Progenitor cell of endocrine pancreas (in vitro differentiated cells): ENCODE measurements at places on chromosomes 2 and 18.

DNA sequence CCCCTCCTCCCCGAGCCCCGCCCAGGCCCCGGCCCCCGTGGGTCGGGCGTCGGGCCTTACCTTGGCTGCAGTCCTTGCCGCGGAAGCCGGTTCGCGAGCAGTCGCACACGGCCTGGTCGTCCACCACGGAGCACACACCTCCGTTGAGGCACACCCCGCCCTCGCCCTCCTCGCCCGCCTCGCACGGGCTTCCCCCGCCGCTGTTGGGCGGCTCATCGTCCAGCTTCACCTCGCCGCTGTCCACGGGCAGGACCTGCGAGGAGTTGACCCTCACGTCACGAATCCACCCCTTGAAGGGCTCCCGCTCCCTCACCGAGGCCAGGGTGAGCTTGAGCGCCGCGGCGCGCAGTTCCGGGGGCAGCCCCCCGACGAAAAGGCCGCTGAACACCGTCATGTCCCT is 4.5 kb downstream of the NRXN1 start:
- H3K4me3 ChIP-seq: no peak overlapping the region
- H3K27me3 ChIP-seq: peaks cover 14% of the 10 kb centered on the region
- no peak for DNase-seq
- peaks cover 17% of the 10 kb centered on the region for H3K4me1 ChIP-seq

- H3K36me3 ChIP-seq: no peaks in the 10 kb centered on the region
- H3K27me3 ChIP-seq: peaks cover 27% of the 10 kb centered on the region
- no peaks in the 10 kb centered on the region for H3K4me1 ChIP-seq
- DNase-seq: no peak
- no peak overlapping the region for H3K27ac ChIP-seq
Observed at GRCh38 chr2:85731606-85732005, 22.2 kb upstream of the ATOH8 start.

DNA sequence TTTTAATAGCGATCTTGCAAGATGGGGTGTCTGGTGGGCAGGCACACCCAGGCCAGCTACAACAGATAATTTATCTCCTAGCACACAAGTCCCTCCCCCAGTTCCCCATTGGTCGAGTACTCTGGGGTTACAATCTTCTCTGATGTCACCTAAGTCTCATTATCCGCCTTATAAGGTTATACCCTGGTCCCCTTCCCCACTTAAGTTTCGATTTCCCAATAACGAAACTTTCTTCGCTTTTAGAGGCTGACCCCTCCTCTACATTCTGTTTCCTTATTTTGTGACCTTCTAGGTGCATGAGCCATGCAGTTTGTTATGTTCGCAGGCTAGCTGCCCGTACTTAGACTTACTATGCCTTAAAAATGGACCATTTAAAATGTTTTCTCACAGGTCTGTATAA is 180.1 kb downstream of the CAPN13 start:
- no peak for DNase-seq
- no peaks in the 10 kb centered on the region for H3K27me3 ChIP-seq
- no peak overlapping the region for H3K27ac ChIP-seq
- H3K4me3 ChIP-seq: no peak overlapping the region

DNA sequence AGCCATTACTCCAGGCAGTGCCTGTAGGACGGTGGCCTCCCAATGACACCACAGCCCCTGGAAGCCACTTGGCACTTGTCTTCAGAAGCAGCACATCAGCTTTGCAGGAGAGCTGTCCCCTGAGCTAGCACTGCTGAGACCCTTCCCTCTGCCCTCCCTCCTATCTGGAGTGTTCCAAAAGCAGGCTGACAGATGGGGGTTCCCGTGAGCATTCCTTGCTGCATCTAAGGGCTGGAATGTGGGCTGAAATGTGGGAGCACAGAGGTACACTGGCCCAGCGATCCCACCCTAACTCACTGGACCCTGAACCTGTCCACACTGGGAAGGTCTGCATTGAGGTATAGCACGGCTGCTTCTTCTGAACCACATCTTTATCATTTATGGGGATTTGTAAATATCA is 230.1 kb downstream of the ANAPC1 start:
- DNase-seq: no peak
- H3K36me3 ChIP-seq: no peaks in the 10 kb centered on the region
- H3K27me3 ChIP-seq: peaks cover 23% of the 10 kb centered on the region
- no peak overlapping the region for H3K4me3 ChIP-seq
- H3K4me1 ChIP-seq: peaks cover 6% of the 10 kb centered on the region

DNA sequence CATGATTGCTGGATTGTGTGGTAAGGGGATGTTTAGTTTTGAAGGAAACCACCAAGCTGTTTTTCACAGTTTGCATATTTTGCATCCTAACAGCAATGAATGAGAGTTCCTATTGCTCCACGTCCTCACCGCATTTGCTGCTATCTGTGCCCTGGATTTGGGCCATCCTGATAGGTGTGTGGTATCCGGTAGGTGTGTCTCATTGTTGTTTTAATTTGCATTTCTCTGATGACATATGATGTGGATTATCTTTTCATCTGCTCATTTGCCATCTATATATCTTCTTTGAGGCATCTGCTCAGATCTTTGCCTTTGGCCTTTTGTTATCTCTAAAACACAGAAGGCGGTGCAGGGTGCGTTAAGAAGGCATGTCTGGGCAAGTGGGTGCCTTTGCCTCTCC is 73.3 kb downstream of the LONRF2 start:
- H3K4me3 ChIP-seq: no peak overlapping the region
- peaks cover 18% of the 10 kb centered on the region for H3K27me3 ChIP-seq
- H3K4me1 ChIP-seq: no peaks in the 10 kb centered on the region
- H3K27ac ChIP-seq: no peak overlapping the region
- H3K36me3 ChIP-seq: no peaks in the 10 kb centered on the region

- H3K4me1 ChIP-seq: no peaks in the 10 kb centered on the region
- H3K27me3 ChIP-seq: no peaks in the 10 kb centered on the region
- DNase-seq: no peak
Observed at GRCh38 chr2:109454304-109454703, 159.5 kb downstream of the SEPTIN10 start.

GRCh38 chr2:182946958-182947369 is 80.5 kb upstream of the FRZB start:
- H3K4me1 ChIP-seq: peaks cover 10% of the 10 kb centered on the region
- H3K27me3 ChIP-seq: no peaks in the 10 kb centered on the region
- no peak overlapping the region for H3K27ac ChIP-seq
- H3K36me3 ChIP-seq: peaks cover 34% of the 10 kb centered on the region
- DNase-seq: no peak
- H3K4me3 ChIP-seq: no peak overlapping the region

- no peak for DNase-seq
- H3K36me3 ChIP-seq: peaks cover 26% of the 10 kb centered on the region
- H3K27ac ChIP-seq: peak overlapping the region; percentile 49
- no peaks in the 10 kb centered on the region for H3K4me1 ChIP-seq
- H3K27me3 ChIP-seq: no peaks in the 10 kb centered on the region
Observed at GRCh38 chr2:152611458-152612231, 105.6 kb downstream of the PRPF40A start.

DNA sequence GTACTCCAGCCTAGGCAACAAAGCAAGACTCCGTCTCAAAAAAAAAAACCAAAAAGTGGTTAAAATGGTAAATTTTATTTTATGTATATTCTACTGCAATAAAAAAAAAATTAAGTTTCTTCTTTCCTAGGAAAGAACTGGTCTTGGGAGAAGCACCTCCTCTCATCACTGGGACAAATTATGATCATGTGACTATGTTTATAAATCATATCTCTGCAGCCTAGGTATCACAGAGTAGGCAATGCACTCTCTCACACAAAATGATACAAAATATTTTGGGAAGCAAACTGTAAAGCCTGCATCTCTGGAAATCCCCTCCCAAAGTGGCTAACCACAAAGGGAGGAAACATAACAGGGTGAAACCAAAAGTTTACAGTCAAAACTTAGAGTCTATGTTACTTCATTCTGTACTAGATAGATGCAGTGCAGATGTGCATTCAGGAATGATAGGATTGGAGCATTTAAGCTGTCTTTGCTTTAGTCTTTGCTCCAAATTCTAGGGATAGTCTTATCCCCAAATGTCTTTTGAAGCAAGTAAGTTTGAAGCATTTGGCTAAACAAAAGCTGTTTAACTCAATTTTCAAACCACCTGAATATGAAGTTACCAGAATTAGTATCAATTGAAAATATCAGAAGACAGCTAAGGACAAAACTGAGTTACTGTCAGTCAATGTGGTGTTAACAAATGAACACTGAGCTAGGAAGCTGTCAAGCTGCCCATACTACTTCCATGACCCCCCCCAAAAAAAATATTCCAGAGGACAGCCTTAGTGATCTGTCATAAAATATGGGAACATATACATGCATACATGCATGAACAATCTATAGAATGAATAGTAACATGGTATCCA is 21.1 kb upstream of the MALT1 start:
- DNase-seq: no peak
- H3K27me3 ChIP-seq: peaks cover 4% of the 10 kb centered on the region
- no peak overlapping the region for H3K27ac ChIP-seq
- no peaks in the 10 kb centered on the region for H3K36me3 ChIP-seq
- no peak overlapping the region for H3K4me3 ChIP-seq
- no peaks in the 10 kb centered on the region for H3K4me1 ChIP-seq

DNA sequence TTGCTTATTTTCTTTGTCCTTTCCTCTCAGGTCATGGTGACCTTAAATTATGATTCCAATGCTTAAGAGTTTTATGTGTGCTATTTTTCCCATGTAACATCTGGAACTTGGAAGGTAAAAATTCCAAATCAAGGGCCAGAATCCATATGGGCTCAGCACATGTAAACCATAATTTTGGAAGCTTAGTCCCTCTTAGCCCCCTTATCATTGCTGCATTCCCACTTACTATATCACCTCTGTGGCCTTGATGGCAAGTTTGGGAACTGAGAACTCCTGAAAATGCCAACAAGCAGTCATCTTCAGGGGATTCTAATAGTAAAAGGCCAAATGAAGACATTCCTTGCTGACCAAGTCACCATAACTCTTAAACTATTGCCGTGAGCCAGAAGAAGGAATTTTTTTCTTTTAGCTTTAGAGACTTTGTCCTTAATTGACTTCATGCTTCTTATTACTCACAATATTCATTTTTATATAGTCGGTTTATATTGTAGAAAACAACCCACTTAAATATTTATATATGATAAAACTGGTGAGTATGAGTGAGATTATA is 251.4 kb downstream of the SLC8A1 start:
- H3K27ac ChIP-seq: no peak overlapping the region
- DNase-seq: no peak
- H3K4me3 ChIP-seq: no peak overlapping the region
- no peaks in the 10 kb centered on the region for H3K36me3 ChIP-seq
- H3K27me3 ChIP-seq: no peaks in the 10 kb centered on the region
- H3K4me1 ChIP-seq: no peaks in the 10 kb centered on the region

- H3K27me3 ChIP-seq: no peaks in the 10 kb centered on the region
- peaks cover 3% of the 10 kb centered on the region for H3K36me3 ChIP-seq
- peaks cover 23% of the 10 kb centered on the region for H3K4me1 ChIP-seq
- H3K27ac ChIP-seq: no peak overlapping the region
- H3K4me3 ChIP-seq: no peak overlapping the region
Observed at GRCh38 chr2:152513681-152514080, 178.7 kb downstream of the FMNL2 start.
